ENCODE measurements at places on chromosomes 5 and 9.

DNA sequence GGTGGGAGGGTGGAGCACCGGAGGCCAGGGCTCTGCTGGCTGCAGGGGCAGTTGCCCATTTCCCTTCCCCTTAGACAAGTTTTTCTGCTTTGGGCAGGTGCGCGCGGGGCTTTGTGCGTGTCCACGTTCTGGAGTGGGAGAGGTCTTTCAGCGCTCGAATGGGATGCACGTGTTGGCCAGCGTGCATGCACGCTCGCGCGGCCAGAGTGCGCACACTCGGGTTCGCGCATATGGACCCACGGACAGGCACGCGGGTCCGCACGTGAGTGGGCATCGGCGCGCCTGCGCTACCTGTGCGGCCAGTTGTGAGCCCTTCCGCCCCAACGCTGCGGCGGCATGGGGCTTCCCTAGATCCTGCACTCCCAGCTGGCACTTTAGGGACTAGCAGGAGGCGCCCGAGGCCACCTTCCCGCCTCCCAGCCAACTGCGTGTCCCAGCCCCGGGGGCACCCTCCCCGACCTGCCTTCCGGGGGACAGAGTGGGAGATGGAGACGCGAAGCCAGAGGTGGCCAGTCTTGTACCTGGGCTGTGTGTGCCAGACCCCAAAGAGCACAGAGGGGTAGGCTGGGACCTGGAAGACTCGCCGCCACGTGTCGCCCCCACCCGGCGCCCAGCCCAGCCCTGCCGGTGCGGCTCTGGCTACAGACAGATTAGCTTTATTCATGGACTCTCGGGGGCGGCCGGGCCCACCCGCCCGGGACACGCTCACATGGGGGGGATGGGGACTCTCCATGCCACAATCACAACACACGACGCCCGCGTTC lies 9.8 kb upstream of the GPRIN1 start:
- no peak for DNase-seq

DNA sequence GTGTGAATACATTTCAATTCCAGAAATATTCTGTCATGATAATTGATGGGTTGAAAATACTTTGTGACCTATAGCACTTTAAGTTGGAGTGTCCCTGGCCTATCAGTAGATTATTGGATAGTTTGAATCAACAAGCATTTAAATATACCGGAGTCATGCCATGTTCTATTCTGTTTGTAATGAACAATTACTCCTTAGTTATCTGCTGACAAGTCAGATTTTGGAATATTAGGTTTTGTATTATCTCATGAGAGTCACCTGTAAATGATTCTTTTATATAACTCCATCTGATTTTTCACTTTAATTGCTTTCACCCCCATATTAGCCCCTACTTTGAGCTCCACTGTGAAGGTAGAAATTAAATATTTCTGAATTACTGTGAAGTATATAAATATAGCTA lies 92.5 kb upstream of the SH3GL2 start:
- no peak for DNase-seq

DNA sequence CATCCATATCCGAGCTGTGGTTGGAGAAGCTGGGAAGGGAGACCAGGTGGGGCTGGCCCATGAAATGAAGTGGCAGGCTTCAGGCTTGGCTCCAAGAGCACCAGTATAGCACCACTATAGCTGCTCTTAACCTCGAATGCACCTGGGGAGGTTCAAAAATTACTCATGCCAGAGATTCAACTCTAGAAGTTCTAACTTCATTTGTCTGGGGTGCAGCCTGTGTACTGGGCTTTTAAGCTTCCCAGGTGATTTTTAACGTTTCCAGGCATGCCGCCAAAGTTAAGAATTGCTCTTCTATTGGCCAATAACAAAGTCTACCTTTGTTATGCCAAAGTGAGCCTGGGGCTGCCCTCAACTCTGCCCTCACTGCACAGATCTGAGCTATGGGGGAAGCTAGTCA lies 458 bp downstream of the PRSS3 start:
- DNase-seq = no peak

DNA sequence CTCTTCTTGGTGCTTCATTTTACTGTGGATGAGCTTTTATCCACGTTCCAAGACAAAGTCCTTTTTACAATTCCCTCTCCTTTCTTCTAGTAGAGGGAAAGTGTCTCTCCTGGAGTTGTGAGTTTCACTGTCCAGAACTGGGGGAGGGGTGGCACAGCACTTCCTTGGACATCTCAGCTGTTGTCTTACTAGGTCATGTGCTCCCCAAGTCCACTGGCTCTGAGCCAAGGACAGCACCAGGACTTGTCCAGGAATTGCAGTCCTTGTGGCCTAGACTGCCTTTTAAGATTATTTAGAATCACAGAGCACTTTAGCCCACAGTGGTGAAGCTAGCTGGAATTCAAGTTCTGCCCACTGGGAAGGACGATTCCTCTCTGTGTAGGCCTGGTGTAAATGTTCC lies 700.2 kb upstream of the PTPRD start:
- no peak for DNase-seq
